ENCODE measurements at places on chromosomes 6 and 20.

GRCh38 chr6:90180526-90180925, 116.1 kb downstream of the BACH2 start:
- DNase-seq: no peak

GRCh38 chr20:5550733-5551529, 199.3 kb upstream of the SHLD1 start:
- DNase-seq: no peak

GRCh38 chr6:132568611-132569010, 1.5 kb upstream of the TAAR6 start:
- no peak for DNase-seq

DNA sequence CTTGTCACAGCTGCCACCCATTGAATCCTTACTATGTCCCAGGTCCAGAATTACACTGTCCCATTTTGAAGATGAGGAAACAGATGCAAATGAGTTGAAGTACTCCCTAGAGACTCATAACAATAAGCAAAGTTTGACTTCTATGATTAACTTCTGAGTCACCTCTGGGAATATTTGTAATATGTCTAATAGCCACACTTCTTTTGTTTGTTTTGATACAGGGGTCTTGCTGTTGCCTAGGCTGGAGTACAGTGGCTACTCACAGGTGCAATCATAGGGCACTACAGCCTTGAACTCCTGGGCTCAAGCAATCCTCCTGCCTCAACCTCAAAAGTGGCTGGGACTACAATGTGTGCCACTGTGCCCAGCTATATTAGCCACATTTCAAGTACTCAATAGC, 11.4 kb upstream of the SOX12 start:
- no peak for DNase-seq

- DNase-seq: no peak
These were observed 33.1 kb upstream of the MLN start for GRCh38 chr6:33836806-33837469.

- no peak for DNase-seq
These were observed at the start of gene PABPC1L for GRCh38 chr20:44909872-44910689. Gene PABPC1L, plus strand, starts transcription at chr20:44910060. Its CDS starts 84 bp downstream, at chr20:44910144.

GRCh38 chr6:89154131-89154530, 8.3 kb downstream of the PM20D2 start:
- no peak for DNase-seq

- DNase-seq: no peak
These were observed 98.1 kb upstream of the MARCKS start for GRCh38 chr6:113758826-113759574.

DNA sequence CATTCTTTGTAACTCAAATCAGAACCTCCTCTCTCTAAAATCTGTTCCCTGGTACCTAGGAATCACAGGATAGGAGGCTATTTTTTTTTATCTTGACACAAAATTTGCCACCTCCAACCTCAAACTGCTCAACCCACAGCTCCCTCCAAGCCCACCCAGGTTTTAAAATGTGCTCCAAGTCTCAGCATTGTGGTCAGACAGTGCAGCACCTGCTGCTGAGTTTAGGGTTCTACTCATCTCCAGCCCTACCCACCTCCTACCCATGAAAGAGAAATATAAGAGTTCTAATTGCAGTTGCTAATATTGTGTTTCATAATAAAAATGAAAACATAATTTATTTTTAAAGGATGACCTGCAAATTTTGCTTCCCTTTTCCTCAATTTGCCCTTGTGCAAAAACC, 496.5 kb downstream of the MAFB start:
- no peak for DNase-seq

GRCh38 chr20:12166053-12166717, 248.5 kb downstream of the BTBD3 start:
- DNase-seq: no peak

DNA sequence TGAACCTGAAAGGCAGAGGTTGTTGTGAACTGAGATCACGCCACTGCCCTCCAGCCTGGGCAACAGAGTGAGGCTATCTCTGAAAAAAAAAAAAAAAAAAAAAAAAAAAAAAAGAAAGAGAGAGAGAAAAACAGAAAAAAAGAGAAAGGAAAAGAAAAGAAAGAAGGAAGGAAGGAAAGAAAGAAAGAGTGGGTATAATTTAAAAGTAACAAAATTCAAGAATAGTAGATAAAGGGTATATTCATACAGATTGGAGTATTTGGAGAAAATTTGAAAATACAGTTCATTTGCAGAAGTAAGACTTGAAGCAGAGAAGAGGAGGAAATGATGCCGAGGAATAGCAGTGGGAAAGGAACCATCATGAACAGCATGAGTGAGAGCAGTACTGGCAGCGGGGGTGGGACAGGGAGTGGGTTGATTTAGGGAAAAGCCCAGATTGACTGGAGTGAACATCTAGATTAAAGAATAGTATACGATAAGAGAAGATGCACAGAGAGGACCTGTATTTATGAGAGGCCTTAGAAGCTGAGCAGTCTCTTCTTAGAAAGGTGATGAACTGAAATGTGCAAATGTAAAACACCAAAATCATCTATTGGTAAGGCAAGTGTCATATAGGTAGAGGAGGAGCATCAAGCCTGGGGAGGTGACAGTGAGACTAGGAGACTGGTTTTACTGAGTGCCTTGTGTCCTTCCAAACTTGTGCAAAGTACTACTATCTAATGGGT, 17.8 kb upstream of the HLA-DRB1 start:
- DNase-seq: no peak

DNA sequence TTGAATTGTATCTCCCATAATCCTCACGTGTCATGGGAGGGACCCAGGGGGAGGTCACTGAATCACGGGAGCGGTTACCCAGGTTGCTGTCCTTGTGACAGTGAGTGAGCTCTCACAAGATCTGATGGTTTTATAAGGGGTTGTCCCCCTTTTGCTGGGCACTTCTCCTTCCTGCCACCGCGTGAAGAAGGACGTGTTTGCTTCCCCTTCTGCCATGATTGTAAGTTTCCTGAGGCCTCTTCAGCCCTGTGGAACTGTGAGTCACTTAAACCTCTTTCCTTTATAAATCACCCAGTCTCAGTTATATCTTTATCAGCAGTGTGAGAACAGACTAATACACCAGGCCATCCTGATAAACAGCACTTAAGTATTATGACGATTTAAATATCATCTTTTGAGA, 9.0 kb upstream of the MRGBP start:
- DNase-seq: no peak

DNA sequence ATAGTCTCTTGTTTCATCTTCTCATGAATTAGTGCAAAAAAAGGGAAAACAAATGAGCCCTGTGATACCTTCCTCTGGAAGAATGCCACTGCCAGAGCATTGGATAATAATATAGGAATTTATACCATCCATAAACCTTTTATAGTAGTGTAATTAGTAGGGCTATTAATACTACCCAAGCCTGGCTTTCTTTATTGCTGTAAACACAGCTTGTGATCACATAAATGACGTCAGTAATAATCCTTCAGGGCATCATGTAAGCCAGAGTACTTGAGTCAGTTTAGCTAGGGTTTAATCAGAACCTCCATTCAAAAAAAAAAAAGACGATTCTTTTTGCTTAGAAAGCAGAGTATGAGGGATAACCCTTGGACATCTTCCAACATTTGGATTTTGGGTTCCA, 264.8 kb downstream of the SLC35F1 start:
- DNase-seq: no peak

DNA sequence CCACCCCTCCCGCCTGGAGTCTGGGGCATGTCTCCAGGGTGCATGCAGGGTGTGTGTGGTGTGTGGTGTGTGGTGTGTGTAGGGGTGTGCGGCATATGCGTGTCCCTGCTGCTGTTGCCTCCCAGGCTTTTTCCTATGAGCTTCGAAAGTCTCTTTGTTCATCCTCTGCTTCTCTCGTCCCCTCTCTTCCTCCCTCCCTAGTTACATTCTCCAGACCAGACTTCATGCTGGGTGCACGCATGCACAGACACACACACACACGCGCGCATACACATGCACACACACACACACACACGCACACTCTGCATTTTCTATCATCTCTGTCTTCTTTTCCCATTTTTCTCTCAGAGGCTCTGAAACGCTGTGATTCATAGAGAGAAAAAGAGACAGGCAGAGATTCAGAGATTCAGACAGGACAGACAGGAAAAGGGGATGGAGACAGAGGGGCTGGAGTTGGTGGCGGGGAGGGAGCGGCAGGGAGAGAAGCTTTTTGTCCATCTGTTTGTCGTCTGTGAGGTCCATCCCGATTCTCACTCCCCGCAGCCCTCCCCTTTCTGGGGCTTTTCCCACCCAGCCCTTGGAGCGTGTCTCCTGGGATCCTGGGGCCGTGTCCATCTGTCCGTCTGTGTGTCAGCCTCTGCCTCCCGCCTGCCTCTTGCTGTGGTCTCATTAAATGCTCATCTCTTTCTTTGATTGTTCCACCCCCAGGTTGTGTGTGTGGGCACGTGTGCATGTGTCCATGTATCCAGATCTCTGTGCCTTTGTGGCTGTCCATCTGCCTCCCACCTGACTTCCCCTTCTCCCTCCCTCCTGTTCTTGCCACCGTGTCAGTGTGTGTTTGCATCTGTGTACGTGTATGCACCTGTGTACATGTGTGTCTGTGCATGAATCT, 62.6 kb downstream of the SRC start:
- no peak for DNase-seq

- DNase-seq: no peak
These were observed 220.4 kb upstream of the JARID2 start for GRCh38 chr6:15025446-15025845.

DNA sequence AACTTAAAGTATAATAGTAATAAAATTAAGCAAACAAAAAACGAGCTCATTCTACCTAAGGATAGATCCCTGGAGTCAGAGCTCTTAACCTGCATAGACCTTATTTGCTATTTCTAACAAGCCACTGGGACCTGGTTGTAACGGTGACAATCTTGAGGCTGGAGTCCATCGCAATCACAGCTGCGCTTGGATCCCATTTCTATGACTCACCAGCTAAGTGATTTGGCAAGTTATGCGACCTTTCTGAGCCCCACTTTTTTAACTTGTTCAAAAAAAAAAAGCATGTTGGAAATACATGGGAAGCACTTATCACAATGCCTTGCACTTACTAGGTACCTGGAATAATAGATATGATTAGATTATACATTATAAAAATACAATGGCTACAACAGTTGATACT, 389.5 kb upstream of the CDH4 start:
- DNase-seq: no peak

GRCh38 chr6:5498579-5498899, 237.2 kb downstream of the FARS2 start:
- no peak for DNase-seq

DNA sequence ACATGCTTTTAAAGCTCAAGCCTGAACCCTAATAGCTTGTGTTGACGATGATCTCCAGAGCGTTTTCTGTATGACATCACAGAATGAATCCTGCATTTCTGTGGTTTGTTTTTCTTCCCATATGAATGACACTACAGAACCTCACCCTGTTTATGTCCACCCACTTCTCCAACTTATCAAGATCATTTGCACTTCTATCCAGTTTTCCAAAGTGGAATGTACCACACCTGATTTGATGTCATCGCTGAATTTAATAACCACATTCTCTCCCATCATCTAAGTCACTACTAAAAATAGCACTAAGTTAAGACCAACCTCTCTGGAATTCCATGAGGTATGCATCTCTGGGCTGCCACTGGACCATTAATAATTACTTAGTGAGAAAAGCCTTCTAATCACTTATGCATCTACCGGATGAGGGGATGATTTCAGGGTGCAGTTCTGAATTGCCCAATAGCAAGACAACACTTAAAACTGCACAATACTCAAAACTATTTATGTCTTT, 33.3 kb upstream of the CITED2 start:
- no peak for DNase-seq

DNA sequence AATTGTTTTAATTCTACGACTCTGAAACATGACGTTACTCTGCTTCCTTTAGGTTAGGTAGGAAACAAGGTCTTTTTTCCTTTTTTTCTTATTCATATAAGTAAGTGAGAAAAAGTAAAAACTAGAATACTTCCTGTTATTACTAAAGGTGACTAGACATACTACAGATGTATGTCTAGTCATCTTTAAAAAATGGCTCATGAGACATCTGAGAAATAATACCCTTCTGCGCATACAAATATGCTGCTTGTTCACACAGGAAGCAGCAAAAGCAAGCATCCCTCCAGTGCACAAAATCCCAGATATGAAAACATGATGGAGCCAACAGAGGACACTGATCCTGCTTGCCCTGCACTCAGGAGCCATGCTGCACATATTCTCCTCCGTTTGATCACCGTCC, 699.1 kb downstream of the EPM2A start:
- no peak for DNase-seq

DNA sequence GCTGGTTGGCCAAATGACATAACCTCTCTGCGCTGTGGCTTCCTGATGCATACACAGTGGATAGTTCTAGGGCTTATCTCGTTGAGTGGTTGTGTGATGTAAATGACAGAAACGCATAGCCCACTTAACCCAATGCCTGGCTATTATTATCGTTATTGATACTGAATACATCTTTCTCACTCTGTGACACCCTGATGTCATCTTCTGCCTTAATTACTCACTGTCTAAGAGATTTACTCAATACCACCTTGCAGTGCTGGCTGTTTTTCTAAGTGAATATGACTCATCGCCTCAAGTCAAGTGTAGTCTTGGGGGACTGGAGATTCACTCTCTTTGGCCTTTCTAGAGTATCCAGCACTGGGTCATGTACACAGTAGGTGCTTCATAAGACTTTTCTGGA, 73.6 kb downstream of the NDUFAF5 start:
- no peak for DNase-seq

DNA sequence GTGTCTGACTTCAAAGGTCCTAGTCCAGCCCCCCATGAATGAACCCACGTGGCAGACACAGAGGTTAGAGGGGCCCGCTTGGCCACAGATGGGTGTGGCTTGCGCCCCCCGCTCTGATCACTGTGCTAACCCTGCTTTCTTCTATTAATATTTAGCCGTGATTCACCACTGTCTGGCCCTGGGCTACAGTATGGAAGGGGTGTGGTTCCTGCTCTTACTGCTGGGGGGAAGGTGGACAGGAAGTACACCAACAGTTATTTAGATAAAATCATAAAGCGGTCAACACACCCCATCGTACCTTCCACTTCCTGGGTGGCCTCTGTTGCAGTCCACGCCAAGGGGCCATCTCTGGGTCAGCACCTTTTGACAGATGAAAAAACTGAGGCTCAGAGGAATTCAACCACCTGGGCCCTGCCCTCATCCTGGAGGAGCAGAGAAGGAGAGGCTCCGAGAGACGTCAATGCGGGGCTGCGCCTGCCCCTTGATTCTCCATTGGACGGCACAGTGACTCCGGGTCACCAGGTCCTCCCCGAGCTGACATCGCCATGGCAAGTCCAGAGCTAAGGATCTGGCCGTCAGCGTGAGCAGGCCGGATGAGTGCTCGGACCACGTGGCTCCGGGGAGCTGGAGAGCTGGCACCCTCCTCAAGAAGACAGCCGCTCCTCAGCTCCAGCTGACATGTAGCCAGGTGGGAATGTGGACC, 206.3 kb downstream of the PREX1 start:
- no peak for DNase-seq

- no peak for DNase-seq
These were observed 14.2 kb downstream of the PAX1 start for GRCh38 chr20:21719592-21720214.

GRCh38 chr6:3805448-3806123, 43.6 kb upstream of the FAM50B start:
- no peak for DNase-seq

DNA sequence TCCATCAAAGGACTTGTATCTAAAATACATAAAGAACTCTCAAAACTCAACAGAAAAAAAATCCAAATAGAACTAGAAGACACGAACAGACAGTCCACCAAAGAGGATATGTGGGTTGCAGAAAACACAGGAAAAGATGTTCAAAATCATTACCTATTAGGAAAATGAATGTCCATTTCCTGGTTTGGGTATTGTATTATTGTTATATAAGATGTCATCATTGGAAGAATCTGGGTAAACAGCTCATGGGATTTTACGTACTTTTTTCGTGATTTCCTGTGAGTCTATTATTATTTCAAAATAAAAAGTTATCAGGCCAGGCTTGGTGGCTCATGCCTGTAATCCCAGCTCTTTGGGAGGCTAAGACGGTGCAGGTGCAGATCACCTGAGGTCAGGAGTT, 9.2 kb upstream of the PI16 start:
- no peak for DNase-seq
